T-helper 1 cell treated with Interleukin-12 subunit alpha and Interleukin-12 subunit beta and Interleukin-4 antibody, amounts not matched to agents 30 ng/mL and 1 ng/mL, for 36 hours (primary cell): ENCODE measurements at places on chromosomes 3 and 15. TPM values are rescaled to one million over a fixed set of nuclear protein-coding genes. Genes with fewer than 3 reads are reported as not detected.

PPP1R2 gene
- total RNA-seq: 71.1 and 76.8 TPM in 2 replicates

HRH1 gene
- 0.12 and 0.17 TPM in 2 replicates for total RNA-seq

TMEM40 gene
- total RNA-seq: not detected in 2 replicates

GPR149 gene
- total RNA-seq: not detected in 2 replicates

OXTR gene
- 0.56 and 1.0 TPM in 2 replicates for total RNA-seq

GOLGA6L7 gene
- not detected in 2 replicates for total RNA-seq

TP63 gene
- total RNA-seq: 0.83 and 1.0 TPM in 2 replicates

EPHA6 gene
- not detected in 2 replicates for total RNA-seq

EPHA3 gene
- 0.02 TPM in 1 of 2 replicates, not detected in the other for total RNA-seq

DZIP1L gene
- total RNA-seq: 0.15 TPM in 1 of 2 replicates, not detected in the other

RARRES1 gene
- not detected in 2 replicates for total RNA-seq

ADPRH gene
- total RNA-seq: 3.9 and 5.8 TPM in 2 replicates

GABRG3 gene
- total RNA-seq: not detected in 2 replicates

ANKRD34C gene
- total RNA-seq: not detected in 2 replicates

CIB2 gene
- 1.4 and 1.9 TPM in 2 replicates for total RNA-seq

P2RY12 gene
- not detected in 2 replicates for total RNA-seq

SNTN gene
- total RNA-seq: not detected in 2 replicates

VILL gene
- total RNA-seq: 18.4 and 21.1 TPM in 2 replicates

C3orf22 gene
- not detected in 2 replicates for total RNA-seq

LCMT2 gene
- 10.5 and 10.6 TPM in 2 replicates for total RNA-seq

NMB gene
- total RNA-seq: 3.2 and 3.7 TPM in 2 replicates

ARGFX gene
- not detected in 2 replicates for total RNA-seq

CXCR6 gene
- total RNA-seq: 91.7 and 93.7 TPM in 2 replicates

ACAN gene
- not detected in 2 replicates for total RNA-seq
